GM20000 (cell line): ENCODE measurements at places on chromosomes 7 and 10.

GRCh38 chr10:121880895-121881294 is 46.9 kb downstream of the ATE1 start:
- DNase-seq = peak; percentile 8

- DNase-seq = no peak
Observed at GRCh38 chr7:17058568-17058967, 176.8 kb upstream of the AGR3 start.

- no peak for DNase-seq
Observed at GRCh38 chr10:3704565-3705325, 80.3 kb downstream of the KLF6 start.

DNA sequence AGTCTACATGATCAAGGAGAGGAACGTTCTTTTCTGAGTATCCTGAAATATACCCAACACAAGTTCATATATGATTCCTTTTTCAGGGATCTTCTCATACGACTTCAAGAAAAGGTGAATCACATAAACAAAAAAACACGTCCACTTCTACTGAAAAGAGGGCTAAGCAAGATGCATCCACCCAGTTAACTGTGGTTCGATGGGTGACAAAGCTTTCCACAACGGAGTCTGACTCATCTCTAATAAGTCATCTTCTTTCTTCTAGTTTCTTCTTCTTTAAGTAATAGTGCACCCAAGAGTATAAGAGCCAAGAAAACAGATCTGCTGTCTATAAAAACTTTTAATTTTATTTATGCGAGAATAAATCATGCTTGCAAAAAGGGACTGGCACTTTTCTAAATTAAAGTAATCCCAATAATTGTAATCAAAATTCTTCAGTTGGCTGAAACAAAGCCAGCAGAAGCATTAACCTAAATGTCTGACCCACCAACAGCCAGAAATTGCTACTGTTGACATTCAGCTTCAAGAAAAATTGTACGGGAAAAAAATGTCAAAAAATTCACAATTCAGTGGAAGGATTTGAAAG is 146.9 kb upstream of the ANK3 start:
- DNase-seq = no peak

DNA sequence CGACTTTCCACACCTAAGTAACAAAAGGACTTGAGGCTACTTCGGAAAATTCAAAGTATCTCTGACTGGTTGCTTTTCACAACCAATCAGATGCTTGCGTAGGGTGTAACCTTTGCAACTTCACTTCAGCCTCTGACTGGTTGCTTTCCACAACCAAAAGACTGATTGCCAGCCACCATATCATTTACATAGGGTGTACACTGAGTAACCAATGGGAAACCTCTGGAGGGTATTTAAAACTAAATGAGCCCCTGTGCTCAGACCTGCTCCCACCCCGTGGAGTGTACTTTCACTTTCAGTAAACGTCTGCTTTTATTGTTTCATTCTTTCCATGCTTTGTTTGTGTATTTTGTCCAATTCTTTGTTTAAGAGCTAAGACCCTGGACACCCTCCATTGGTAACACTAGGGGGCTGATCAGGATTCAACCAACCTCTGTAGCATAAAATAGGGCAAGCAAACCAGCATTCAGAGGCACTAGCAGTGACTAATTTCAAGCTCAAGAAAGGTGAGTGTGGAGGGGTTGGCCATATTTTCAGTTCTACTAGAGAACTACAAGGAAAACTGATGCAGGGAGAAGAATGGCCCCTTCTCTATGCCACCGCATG is 390.8 kb downstream of the POM121L12 start:
- DNase-seq = no peak
